ENCODE measurements at places on chromosomes 7 and 10.

- no peak for DNase-seq
Observed at GRCh38 chr10:59709395-59710125, at the start of gene SLC16A9. Gene SLC16A9 (minus strand): TSS chr10:59709850. CDS start chr10:59684291, 25,559 bp downstream.

DNA sequence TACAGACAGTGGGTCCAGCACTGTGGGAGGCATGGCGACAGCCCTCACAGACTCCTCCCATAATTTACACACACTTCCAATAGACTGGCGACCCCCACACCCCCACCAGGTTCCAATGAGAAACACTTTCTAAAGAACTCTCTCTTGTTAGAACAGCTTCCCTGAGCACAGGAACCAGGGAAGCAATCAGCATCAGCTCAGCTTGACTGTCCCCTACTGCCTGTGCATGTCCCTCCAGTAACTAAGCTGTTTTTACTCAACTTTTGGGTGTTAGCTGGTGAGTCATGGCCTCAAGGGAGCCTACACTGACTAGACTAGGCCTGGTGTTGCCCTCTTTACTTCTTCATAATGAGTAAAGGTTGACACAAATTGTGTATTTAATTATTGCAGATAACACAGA is 32.6 kb upstream of the HERPUD2 start:
- no peak for DNase-seq

DNA sequence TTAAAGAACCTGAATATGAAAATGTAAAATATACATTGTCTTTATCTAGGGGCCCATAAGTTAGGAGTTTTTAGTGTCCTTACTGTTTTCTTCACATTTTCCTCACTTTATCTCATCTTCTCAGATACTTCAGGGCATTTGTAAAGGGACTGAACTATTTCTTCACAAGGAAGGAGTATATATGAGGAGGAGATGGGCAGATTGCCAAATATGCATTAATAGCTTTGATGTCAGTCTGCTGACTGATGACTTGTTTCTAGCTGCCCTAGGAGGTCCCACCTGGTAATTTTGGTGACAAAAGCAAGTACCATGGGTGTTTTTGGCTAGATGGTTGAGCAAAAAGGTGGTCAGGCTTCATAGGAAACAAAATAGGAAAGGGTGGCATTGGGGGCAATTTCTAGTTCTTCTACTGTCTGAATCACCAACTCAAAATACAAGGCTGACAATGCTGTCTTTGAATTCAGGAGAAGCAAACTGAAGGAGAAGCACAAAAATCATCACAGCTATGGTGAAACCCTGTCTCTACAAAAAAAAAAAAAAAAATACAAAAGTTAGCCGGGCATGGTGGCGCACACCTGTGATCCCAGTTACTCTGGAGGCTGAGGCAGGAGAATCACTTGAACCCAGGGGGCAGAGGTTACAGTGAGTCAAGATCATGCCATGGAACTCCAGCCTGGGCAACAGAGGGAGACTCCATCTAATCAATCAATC is 10.4 kb upstream of the STRIP2 start:
- no peak for DNase-seq

DNA sequence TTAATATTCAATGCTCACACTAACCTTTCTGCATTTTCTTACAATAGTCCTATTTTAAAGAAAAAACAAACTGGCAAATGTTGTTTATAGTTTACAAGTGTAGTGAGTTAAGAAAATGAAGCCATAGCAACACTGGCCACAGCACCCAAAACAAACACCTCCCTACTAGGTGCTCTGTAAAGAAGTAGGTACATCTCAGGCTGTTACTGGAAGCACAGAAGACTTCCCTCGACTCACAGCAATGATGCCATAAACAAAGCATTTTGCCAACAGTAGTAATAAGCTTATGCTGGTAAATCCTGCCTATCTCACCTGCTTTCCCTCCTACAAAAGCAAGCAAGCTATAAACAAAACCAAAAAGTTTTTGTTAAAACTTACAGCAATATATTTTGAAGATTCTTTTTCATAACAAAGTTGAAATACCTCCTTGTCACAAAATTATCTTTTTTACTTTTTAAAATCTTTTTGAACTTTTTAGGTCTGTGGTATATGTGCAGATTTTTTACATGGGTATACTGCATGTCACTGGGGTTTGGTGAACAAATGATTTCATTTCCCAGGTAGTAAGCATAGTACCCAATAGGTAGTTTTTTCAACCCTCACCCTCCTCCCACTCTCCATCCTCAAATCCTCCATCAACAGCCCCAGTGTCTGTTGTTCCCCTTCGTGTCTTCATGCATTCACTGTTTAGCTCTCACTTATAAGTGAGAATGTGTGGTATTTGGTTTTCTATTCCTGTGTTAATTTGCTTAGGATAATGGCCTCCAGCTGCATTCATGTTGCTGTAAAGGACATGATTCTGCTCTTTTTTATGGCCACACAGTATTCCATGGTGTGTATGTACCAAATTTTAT is 28.4 kb downstream of the COA1 start:
- no peak for DNase-seq

DNA sequence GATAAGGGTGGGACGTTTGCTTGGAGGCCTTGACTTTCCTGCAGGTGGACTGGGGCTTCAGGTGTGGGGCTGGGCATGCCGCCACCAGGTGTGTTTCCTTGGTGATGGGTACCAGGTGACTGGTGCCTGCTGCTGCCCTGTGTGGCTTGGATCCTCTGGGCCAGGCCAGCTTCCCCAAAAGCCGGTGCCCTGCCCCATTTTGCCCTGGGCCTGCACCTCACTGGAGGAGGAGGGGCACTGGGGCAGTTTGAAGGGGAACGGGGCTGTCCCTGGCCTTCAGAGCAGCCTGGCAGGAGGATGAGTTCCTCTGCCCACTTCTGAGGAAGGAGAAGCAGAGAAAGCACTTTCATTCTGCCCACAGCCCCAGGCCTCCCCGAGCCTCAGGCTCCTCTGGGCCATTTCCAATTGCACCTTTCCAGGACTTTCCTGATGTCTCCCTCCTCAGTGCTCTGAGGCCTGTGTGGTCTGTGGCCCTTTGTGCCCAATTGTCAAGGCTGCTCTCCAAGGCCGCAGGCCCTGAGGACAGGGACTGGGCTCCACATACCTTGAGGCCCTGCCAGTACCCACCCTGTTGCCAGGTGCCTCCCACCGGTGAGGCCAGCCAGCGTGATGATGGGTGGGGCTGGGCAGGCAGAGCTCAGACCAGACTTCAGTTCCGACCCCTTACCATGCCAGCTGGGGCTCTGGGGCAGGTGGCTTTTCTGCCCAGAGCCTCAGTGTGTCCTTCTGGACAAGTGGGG is 25.3 kb upstream of the SMARCD3 start:
- no peak for DNase-seq

DNA sequence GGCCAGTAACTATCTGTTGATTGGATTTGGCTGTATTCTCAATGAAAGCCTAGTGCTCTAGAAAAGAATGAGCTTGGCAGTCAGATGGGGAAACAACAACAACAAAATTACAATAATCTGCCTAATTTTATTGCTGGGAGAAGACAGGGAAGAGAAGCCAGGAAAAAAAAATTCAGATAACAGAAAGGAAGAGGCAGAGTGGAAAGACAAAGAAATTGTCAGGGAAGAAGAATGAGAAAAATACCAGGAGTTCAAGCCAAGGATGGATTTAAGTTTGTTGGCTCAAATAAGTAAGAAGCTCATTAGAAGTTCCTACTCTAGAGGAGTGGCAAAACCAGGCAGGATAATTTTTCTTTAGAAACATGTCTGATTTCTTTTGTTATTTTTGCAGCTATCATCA is 45.9 kb upstream of the PRKG1 start:
- no peak for DNase-seq

- no peak for DNase-seq
Observed at GRCh38 chr7:108094933-108095710, 35.0 kb downstream of the LAMB4 start.

- no peak for DNase-seq
Observed at GRCh38 chr10:7421526-7421925, 10.7 kb upstream of the SFMBT2 start.

DNA sequence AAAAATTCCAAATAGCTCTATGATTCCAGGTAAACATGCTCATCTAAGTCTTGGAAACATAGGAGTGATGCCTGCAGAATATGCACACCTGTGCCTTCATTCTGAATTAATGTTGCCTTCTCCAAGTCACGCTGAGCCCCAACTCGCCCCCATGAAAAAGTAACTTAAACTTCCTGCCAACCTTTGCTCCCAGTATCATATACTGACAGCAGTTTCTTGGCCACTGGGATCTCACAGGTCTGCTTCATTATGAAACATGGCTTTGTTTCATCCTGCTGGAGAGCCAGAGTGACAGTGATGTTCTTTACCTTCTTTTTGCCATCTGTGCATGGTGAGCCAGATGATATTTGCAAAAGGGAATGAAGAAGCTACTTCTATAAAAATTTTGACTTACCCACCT is 34.9 kb downstream of the ABLIM1 start:
- DNase-seq: no peak
